ENCODE measurements at places on chromosomes 4 and X.
A peak's percentile ranks its signal among the peaks of the same experiment; 100 is the strongest.

GRCh38 chr4:102869569-102870197 lies 891 bp downstream of the CISD2 start:
- peak; percentile 42 for DNase-seq

- no peak for DNase-seq
These were observed 50.3 kb downstream of the TMEM165 start for GRCh38 chr4:55445921-55446577.

GRCh38 chrX:101691835-101692234 lies 32.2 kb upstream of the ARMCX2 start:
- DNase-seq, result no peak

- DNase-seq, result no peak
These were observed 2.4 kb downstream of the CXXC4 start for GRCh38 chr4:104492183-104492771.

GRCh38 chr4:75630174-75630936 lies at the start of gene CDKL2:
TSS of gene CDKL2 (minus strand) at chr4:75630528. CDS start at chr4:75625988, 4,540 bp downstream.
- peak; percentile 91 for DNase-seq

- peak; percentile 75 for DNase-seq
These were observed 67.3 kb downstream of the ASB9 start for GRCh38 chrX:15202454-15203177.

DNA sequence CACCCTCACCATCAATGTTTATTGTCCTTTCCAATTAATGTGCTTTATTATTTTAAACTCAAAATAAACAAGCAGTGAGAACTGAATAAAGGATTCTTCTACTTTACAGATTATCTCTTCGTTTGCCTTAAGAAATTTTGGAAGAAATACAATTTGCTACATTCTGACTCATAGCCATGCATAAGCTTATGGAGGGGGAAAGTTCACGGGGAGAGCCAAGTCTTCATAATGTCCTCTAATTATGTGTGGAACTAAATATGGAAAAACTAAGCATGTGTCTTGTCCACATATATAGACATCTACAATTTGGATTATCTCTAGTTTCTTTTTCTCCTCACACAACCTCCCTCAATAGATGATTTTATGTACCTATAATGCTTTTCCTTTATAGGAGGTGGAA lies 17.5 kb downstream of the CXCL13 start:
- DNase-seq, result no peak

GRCh38 chrX:134460862-134461220 lies 876 bp downstream of the HPRT1 start:
- no peak for DNase-seq

DNA sequence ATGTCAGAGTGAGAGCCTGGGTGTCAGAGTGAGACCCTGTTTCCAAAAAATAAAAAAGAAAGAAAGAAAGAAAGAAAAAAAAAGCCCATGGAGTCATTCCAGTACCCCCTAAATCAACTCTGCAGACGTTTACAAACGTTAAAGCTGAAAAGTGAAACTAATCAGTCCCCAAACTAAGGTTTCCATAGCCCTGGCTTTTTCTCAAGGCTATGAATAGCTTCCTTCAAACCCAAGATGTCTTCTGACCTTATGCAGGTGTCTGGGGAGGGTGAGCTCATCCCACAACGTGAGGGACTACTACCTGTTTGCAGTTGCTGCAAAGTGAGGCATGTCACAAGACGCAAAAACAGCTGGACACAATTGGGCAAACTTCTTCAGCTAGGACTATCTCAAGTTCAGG lies 144.0 kb downstream of the SH3KBP1 start:
- DNase-seq, result peak; percentile 35

- DNase-seq, result no peak
These were observed 102.8 kb downstream of the RTL5 start for GRCh38 chrX:72028701-72029470.

DNA sequence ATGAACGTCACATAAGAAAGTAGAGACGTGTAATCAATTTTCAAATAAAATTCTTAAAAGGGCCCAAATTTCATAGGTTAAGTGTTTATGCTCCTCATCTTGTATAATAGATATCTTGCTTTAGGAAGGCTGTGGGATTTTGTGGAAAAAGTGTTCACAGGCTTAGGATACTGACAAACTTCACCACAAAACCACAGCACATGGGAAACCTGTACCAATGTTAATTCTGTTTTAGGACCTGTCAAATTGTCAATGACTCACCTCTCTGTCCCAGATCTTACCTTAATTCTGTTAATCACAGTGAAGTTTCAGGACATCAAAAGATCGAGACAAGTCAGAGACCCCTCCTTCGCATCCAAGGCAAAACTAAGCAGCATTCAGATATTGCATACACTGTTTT lies 24.2 kb downstream of the FGFBP1 start:
- no peak for DNase-seq

GRCh38 chr4:26120098-26120825 lies 200.6 kb upstream of the RBPJ start:
- DNase-seq, result no peak

GRCh38 chr4:64384237-64385203 lies 24.7 kb downstream of the TECRL start:
- DNase-seq, result no peak

DNA sequence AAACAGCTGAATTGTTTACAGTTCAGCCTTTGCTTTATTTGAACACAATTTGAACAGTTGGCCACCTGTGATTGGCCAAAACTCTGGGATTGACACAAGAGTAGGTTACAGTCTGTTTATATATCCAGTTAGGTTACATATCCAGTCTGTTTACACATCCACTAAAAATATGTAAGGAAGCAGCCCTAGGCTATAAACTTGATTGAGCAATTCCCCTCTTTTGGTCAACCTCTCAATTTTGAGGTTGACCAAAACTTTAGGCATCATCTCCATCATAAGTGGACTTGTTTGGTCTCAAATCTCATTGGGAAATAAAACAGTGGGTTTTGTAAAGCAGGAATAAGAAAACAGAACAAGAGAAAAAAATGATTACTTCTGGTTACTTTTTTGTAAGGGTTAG lies 190.8 kb downstream of the SPATA18 start:
- DNase-seq, result no peak

GRCh38 chrX:132040066-132040465 lies 17.0 kb downstream of the STK26 start:
- DNase-seq, result no peak

- no peak for DNase-seq
These were observed 90.8 kb upstream of the RBPJ start for GRCh38 chr4:26229974-26230373.

Data from activated CD4-positive, alpha-beta T cell treated with anti-CD3 and anti-CD28 coated beads, Interleukin-2, amount 50 U/mL, for 16 hours (primary cell).